Caki2 (cell line): ENCODE measurements at places on chromosomes 16 and 17.

- no peak for DNase-seq
Measured at GRCh38 chr17:7588553-7589203, 1.2 kb downstream of the SOX15 start.

GRCh38 chr16:72902206-72902605 is 145.7 kb downstream of the ZFHX3 start:
- DNase-seq, result no peak

DNA sequence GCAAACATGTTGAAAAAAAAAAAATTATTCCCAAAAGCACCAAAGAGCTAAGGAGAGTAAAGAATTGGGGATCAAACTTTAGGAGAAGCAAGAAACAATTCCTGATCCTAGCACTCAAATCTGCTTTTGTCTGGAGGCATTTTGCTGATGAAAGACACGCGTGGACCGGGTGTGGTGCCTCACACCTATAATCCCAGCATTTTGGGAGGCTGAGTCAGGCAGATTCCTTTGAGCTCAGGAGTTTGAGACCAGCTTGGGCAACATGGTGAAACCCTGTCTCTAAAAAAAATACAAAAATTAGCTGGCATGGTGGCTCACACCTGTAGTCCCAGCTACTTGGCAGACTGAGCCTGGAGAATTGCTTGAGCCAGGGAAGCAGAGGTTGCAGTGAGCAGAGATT is 35.4 kb downstream of the ZFP90 start:
- DNase-seq, result no peak

- no peak for DNase-seq
Measured at GRCh38 chr16:167122-167690, 1.4 kb downstream of the HBM start.

- DNase-seq, result no peak
Measured at GRCh38 chr17:37024181-37024637, 75.5 kb downstream of the AATF start.

DNA sequence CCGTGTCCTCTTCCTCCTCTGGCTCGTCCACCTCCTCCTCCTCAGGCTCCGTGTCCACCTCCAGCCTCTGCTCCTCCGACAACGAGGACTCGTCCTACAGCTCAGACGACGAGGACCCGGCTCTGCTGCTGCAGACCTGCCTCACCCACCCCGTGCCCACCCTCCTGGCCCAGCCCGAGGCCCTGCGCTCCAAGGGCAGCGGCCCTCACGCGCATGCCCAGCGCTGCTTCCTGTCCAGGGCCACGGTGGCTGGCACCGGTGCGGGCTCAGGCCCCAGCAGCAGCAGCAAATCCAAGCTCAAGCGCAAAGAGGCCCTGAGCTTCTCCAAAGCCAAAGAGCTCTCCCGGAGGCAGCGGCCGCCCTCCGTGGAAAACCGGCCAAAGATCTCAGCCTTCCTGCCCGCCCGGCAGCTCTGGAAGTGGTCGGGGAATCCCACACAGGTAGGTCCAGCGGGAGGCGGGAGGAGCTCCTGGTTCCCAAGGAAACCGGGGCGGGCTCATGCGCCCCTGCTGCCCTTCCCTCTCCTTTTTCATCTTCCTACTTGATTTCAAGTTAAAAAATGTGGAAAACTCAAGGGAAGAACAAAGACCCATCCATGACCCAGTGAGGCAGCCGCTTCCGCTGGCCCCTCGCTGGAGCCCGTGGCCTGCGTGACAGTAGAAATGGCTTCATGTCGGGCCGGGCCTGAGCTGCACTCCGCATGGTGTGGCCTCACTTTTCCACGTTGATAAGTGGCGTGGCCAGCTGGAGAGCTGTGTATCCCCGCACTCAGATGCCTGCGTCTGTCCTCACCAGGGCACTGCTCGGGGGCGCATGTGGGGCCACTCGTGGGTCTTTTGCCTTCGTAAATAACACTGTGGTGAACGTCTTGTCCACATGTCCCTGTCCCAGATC is 50.7 kb downstream of the ACTG1 start:
- DNase-seq, result no peak

GRCh38 chr16:53643474-53643873 is 60.2 kb downstream of the RPGRIP1L start:
- no peak for DNase-seq

DNA sequence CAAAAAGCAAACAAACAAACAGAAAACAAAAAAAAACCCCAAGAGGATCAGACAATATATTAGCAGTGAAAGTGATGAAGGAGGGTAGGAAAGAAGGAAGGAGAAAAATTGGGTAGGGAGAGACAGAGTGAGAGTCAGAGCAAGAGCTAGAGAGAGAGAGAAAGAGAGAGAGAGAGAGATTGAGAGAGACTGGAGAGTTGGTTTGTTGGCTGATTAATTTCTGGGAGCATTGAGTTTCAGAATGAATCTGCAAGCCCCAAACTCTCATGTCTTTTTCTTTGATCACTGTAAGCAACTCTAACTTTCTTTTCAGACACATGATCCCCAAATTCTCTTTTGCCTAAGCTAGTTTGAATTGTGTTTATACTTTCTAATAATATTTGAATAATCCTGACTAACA is 388.1 kb downstream of the SHISA9 start:
- no peak for DNase-seq
